ENCODE measurements at places on chromosomes 7 and 10. TPM values are rescaled to one million over a fixed set of nuclear protein-coding genes. Genes with fewer than 3 reads are reported as not detected.
A peak's percentile ranks its signal among the peaks of the same experiment; 100 is the strongest.

- H3K4me1 ChIP-seq, result peaks cover 7% of the 10 kb centered on the region
- H3K36me3 ChIP-seq, result no peaks in the 10 kb centered on the region
- no peak overlapping the region for H3K4me3 ChIP-seq
- no peak overlapping the region for H3K27ac ChIP-seq
- DNase-seq, result no peak
- no peaks in the 10 kb centered on the region for H3K27me3 ChIP-seq
Measured at GRCh38 chr10:7359356-7359755, 51.5 kb downstream of the SFMBT2 start.

DNA sequence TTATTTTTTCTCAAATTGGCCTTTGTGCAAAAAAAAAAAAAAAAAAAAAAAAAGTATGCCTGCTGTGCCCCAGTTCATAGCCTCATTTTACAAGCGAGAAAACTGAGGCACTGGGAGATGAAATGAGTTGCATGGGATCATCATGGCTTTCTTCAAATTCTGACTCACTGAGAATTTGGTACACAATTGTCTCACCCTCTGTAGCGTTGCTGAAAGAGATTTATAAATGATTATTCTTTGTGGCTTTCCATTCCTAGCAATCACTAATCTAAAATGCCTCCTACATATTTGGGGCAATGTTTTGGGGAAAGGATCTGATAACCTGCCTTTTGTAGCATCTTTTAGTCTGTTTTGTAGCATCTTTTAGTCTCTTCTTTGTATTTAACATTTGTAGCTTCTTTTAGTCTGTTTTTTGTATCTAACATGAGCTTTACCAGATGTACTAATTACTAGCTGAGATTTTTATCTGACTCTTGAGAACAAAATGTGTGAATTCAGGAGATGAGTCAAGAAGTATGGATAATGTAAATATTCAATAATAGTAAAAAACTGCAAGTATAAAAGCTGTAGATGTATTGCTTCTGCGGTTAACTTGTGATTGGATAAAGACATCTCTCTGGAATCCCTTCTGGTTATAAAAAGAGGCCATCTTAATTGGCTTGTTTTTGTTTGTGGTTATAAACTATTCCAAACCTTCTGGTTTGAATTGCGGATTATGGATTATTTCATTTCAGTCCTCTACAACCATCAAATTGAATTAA is 161.4 kb downstream of the ARID5B start:
- peaks cover 13% of the 10 kb centered on the region for H3K36me3 ChIP-seq
- DNase-seq, result no peak
- H3K27ac ChIP-seq, result peak overlapping the region; percentile 97

LRIT1 gene
- total RNA-seq, result not detected

ITPRID1 gene
- total RNA-seq, result not detected

DNA sequence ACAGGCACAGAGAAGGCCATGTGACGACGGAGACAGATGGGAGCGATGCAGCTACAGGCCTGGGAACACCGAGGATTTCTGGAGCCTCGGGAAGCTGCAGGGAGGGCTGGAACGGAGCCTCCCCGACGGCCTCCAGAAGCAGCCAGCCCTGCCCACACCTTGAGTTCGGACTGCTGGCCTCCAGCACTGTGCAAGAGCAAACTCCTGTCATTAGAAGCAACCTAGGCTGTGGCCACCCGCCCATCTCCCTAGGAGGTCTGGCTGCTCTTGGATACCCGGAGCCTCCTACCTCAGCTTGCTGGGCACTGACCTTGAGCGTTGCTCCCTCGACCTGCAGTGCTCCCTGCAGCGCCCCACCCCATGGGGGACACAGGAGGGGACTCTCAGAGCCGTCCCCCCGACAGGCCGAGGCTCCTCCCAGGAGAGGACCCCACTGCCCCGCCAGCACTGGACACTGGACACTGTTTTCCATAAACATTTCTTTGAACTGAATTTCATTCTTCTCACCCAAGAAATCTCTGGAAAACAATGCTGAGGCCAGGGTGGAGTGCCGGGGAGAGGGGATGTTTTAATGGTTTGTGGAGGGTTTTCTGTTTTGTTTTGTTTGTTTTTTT is 22.5 kb upstream of the TNRC18 start:
- H3K36me3 ChIP-seq, result no peaks in the 10 kb centered on the region
- H3K4me3 ChIP-seq, result no peak overlapping the region
- DNase-seq, result no peak
- H3K27ac ChIP-seq, result no peak overlapping the region
- peaks cover 5% of the 10 kb centered on the region for H3K4me1 ChIP-seq
- no peaks in the 10 kb centered on the region for H3K27me3 ChIP-seq

FAM13C gene
- total RNA-seq, result 12.8 TPM

DNA sequence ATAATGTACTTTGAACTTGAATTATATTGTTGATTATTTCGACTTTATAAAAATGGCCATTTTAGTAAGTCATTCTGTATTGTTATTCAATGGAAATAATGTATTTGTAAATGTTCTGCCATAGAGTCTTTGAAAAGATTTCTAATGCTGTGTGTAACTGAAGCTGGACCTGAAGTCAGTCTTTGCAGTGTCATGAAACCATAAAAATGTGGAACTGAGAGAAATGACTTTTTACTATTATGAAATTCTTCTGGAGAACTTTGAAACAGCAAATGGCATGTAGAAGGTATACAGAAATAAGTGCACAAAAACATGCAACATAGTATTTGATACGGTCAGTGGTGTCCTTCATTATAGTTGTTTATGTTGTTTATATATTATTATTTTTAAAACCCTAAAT is 59.7 kb upstream of the ADRA2A start:
- H3K27me3 ChIP-seq, result no peaks in the 10 kb centered on the region
- no peak for DNase-seq
- no peaks in the 10 kb centered on the region for H3K4me1 ChIP-seq
- no peak overlapping the region for H3K27ac ChIP-seq

DNA sequence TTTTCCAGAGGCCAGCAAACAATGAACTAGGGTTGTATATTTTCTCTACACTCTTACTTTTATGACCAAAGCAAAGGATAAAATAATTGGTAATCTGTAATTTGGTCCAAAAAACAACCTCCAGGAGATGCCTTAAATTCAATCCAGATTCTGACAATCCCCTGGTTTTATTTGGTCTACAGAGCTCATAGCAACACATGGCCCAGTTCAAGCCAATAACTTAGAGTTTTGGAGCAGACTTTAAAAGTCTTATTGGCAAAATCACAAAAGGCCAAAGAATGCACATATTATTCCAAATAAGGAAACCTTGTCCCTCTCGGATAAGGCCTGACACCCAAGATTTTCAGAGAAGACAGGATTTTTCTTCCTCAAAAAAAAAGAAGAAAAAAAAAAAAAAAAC is 51.9 kb downstream of the SORBS1 start:
- peaks cover 49% of the 10 kb centered on the region for H3K4me1 ChIP-seq
- H3K27ac ChIP-seq, result peak overlapping the region; percentile 72
- no peak for DNase-seq
- H3K36me3 ChIP-seq, result no peaks in the 10 kb centered on the region
- no peak overlapping the region for H3K4me3 ChIP-seq

GRCh38 chr10:127962205-127962604 is 55.3 kb downstream of the PTPRE start:
- H3K4me1 ChIP-seq, result no peaks in the 10 kb centered on the region
- no peaks in the 10 kb centered on the region for H3K27me3 ChIP-seq
- H3K4me3 ChIP-seq, result no peak overlapping the region
- no peaks in the 10 kb centered on the region for H3K36me3 ChIP-seq
- no peak for DNase-seq

TMEM26 gene
- total RNA-seq, result 0.25 TPM

DNA sequence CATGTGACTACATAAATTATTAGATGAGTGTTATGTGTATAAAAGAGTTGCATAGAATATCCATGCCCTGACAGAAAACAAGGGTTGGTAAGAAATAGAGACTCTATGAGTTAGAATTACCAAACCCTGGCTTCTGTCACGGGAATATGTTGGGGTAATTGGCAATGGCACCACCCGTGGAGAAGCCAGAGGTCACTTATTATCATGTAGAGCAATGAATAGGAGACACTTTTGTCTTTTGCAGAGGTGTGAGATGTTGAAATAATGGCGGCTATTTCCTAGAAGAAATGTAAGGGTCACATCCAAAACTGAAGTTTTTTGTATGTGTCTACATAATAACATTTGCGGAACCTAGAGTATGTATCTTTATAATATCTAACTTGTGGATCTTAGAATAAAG is 35.3 kb downstream of the ABCB5 start:
- no peak overlapping the region for H3K4me3 ChIP-seq
- no peaks in the 10 kb centered on the region for H3K36me3 ChIP-seq
- H3K27ac ChIP-seq, result no peak overlapping the region
- no peak for DNase-seq
- no peaks in the 10 kb centered on the region for H3K4me1 ChIP-seq
- no peaks in the 10 kb centered on the region for H3K27me3 ChIP-seq

GRCh38 chr10:110221721-110222261 is 14.4 kb downstream of the MXI1 start:
- H3K27ac ChIP-seq, result peak overlapping the region; percentile 78
- peak overlapping the region; percentile 27 for H3K4me3 ChIP-seq
- H3K27me3 ChIP-seq, result no peaks in the 10 kb centered on the region
- H3K4me1 ChIP-seq, result peaks cover 12% of the 10 kb centered on the region
- H3K36me3 ChIP-seq, result no peaks in the 10 kb centered on the region

DNA sequence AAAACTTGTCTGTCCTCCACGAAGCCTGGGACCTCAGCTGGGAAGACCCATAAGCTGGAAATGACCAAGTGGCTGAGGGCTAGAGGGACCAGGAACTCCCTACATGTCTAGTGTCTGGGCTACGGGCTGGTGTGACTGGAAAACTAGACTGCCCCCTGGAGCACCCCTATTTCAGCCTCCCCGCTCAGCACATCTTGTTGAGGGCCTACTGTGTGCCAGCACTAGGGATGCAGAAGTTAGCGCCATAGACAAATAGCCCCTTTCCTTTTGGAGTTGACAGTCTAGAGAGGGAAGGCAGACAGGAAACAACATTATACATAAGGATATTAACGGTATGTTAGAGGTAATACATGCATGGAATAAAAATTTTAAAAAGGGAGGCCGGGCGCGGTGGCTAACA is 74.5 kb downstream of the TEX36 start:
- H3K27me3 ChIP-seq, result no peaks in the 10 kb centered on the region
- no peaks in the 10 kb centered on the region for H3K36me3 ChIP-seq
- no peak overlapping the region for H3K4me3 ChIP-seq
- H3K27ac ChIP-seq, result no peak overlapping the region
- H3K4me1 ChIP-seq, result no peaks in the 10 kb centered on the region

DNA sequence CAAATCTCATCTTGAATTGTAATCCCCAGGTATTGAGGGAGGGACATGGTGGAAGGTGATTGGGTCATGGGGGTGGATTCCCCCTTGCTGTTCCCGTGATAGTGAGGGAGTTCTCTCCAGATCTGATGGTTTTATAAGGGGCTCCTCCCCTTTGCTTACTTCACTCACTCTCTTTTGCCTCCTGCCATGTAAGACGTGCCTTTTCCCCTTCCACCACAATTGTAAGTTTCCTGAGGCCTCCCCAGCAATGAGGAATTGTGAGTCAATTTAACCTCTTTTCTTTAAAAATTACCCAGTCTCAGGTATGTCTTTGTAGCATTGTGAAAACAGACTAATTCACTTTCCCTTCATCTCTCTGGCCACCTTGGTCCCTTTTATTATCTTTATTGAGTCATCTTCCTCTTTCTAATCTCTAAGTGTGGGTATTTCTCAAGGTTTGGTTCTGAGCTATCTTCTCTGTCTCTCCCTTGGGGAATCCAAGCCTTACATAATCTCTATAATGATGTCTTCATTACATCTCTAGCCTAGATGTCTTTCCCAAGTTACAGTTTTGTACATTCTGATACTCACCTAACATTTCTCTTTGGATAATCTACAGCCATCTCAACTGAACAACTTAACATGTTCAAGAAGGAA is 99.1 kb upstream of the JCAD start:
- no peaks in the 10 kb centered on the region for H3K36me3 ChIP-seq
- no peak overlapping the region for H3K27ac ChIP-seq
- no peak overlapping the region for H3K4me3 ChIP-seq
- DNase-seq, result no peak

DNA sequence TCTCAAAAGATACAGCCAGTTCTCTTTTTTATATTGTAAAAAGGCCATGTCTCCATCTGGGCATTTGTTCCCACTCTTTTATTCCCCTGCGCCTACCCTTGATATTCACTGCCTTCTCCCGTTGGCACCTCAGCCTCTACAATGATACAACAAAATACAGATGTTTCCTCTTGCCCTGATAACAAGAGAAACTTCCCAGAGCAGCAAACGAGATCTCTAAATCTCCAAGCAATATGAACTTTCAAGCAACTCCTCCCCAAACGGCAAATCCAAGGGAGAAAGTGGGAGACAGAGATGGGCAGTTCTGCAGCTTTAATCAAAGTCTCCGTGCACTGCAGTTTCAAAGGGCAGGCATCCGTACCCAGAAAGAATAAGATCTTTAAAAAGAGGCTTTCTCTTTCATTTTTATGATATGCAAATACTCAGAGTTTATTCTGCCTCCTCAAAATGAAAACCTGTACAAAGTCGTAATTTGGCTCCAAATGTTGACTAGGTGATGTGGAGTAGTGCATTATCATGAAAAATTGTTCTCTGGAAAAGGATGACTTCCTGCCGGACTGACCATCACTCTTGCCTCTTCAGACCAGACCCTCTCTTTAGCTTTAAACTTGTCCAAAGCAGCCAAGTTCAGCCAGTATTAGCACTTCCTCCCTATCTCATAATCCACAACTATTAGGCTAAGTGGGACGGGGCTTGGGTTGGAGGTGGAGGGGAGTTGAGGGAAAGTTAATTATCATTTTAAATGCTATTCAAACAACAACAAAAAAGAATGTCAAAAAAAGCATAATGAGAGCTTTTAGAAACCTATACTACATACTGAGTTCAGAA is 682 bp downstream of the HGF start:
- H3K36me3 ChIP-seq, result no peaks in the 10 kb centered on the region
- peak overlapping the region; percentile 44 for H3K4me3 ChIP-seq
- peak overlapping the region; percentile 82 for H3K27ac ChIP-seq
- H3K27me3 ChIP-seq, result no peaks in the 10 kb centered on the region
- peaks cover 35% of the 10 kb centered on the region for H3K4me1 ChIP-seq

DNA sequence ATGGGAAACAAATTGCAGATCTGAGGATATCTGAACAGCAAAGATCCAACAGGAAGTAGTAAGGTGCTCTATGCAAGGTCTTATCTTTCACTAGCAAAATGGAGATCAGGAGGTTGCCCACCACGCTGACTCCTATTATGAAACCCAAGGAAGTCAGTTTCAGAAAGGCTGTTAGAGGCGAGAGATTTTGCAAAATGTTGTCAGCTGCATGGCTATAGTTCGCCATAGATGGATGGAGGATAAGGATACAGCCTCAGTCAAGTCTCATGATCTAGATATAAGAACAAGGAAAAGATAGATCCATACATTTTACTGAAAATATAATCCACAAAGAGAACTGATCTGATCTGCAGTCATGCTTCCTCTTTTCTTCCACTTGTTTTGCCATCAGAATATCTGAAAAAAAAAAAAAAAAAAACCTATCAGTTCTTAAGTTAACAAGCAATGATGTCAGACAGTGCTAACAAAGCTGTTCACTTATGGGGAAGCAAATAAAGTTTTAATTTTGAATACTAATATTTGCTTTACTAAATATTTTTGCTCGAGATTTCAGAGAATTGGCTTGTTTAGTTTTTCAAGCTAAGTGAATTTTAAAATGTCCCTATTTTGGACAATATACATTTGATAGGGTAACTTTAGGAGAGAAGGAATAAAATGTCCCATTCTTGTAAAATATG is 2.0 kb downstream of the GPR85 start:
- no peaks in the 10 kb centered on the region for H3K36me3 ChIP-seq
- H3K27me3 ChIP-seq, result no peaks in the 10 kb centered on the region
- no peak overlapping the region for H3K4me3 ChIP-seq
- no peak for DNase-seq
- no peak overlapping the region for H3K27ac ChIP-seq
- H3K4me1 ChIP-seq, result no peaks in the 10 kb centered on the region
